ENCODE measurements at places on chromosomes 3 and 15. TPM values are rescaled to one million over a fixed set of nuclear protein-coding genes. Genes with fewer than 3 reads are reported as not detected.

Gene IDH3A
- total RNA-seq: 69.5 TPM

Gene TRH
- total RNA-seq: 0.52 TPM

- DNase-seq: no peak
Observed at GRCh38 chr3:147509448-147509847, 100.3 kb downstream of the ZIC1 start.

- DNase-seq: no peak
Observed at GRCh38 chr3:39128951-39129350, 21.5 kb downstream of the TTC21A start.

- no peak for DNase-seq
Observed at GRCh38 chr3:11060500-11061251, 68.1 kb downstream of the SLC6A1 start.
